Effector memory CD8-positive, alpha-beta T cell (primary cell): ENCODE measurements at places on chromosomes 7 and 10.

DNA sequence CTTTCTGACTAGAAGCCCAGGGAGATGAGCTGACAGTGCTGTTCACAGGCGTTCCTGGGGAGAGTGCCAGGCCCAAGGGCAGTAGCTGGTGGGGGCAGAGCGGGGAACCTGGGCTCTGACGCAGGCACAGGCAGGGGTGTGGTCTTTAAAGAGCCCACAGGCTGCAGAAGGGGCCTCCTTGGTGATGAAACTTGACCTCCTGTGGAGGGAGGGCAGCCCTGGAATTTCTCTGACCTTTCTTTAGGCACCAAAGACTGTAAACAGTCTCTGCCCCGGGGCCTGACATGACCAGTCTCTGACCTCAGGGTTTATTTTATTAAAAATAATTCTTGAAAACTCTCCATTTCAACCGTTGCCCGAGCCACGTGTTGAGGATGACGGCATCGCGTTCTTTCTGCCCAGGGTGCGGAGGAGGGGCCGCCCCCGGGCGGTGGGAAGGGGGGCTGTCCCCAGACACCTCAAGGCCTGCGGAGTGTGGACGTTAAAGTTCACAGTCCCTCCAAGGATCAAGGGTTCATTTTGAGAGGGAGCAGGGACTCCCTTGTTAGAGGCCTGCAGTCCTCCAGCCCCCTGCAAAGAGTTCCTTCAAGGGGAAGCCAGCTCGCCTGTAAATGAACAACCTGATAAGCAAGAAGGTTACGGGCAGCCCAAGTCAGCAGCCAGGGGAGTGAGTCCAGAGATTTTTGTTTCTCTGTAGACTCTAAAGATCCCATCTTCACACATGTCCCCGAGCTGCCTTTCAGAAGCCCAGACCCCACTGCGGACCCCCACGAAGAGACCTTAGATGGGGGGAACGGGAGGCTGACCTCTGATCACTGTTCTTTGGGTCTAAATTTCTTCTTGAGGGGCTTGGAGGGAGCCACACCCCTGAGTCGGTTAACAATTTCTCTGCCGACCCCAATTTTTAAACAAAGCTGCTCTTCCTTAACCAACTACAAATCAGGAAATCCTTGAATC is 128.9 kb downstream of the VIPR2 start:
- H3K27me3 ChIP-seq, result peaks cover 30% of the 10 kb centered on the region
- H3K27ac ChIP-seq, result no peak overlapping the region
- H3K36me3 ChIP-seq, result no peaks in the 10 kb centered on the region
- DNase-seq, result no peak
- no peak overlapping the region for H3K4me3 ChIP-seq
- peaks cover 3% of the 10 kb centered on the region for H3K4me1 ChIP-seq

DNA sequence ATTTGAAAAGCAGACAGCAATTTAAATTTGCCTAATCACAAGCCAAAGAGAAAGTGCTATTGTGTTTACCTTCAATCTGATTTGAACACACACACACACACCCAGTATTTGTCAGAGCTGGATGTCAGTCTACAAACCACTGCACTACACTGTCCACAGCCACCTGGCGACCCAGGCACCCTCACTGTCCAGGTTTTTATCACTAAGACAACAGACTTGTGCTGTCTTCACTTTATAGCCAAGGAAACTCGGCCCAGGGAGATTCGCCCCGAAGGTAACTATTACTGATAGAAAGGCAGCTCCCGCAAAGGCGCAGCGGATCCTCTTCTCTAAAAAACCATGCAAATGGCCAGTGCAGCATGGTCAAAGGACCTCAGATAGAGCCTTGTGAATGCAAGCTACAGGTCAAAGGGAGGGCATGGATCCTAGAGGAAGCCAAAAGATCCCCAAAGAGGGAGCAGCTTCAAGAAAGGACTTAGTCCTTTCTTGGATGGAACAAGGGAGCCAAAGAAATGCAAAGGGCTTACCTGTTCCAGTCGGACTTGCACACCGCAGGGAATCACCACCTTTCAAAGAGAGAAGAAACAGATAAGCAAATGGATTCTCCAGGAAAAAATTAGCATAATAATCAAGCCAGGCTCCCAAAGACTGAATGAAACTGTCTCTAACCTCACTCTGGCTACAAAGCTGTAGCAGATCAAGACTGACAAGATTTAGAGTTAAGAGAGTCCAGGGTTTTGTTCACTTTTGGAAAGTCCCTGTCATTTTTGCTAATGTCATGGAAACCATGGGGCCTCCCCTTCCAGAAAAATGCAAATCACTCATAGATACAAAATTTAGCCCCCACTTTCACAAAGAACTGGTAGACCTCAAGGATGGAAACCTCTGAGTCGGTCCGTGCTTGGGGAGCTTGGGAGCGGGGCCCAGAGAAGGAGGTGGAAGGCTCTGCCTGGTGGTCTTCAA is 101.1 kb downstream of the TNS3 start:
- no peaks in the 10 kb centered on the region for H3K4me1 ChIP-seq
- no peaks in the 10 kb centered on the region for H3K36me3 ChIP-seq
- H3K27me3 ChIP-seq, result peaks cover 4% of the 10 kb centered on the region
- no peak for DNase-seq

DNA sequence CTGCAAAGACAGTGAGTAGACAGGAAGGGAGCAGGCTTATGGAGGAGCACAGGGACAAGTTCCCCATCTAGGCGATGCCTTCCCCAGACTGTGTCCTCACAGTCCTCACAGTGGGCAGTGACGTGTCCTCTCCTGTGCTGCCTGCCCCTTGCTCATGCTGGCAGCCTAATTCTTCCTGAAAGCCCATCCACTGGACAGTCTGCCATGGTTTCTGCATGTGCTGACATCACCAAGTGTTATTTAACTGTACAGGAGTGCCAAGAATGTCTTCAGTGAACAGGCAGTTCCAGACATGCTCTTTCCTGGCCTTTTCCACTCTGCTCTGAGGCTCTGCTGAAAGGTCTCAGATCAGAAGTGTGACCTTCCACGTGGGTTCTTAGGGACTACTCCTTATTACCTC is 54.1 kb downstream of the ZNF248 start:
- H3K27me3 ChIP-seq, result no peaks in the 10 kb centered on the region
- no peaks in the 10 kb centered on the region for H3K36me3 ChIP-seq
- no peak for DNase-seq
- H3K4me1 ChIP-seq, result no peaks in the 10 kb centered on the region
- H3K4me3 ChIP-seq, result no peak overlapping the region
- H3K27ac ChIP-seq, result no peak overlapping the region

DNA sequence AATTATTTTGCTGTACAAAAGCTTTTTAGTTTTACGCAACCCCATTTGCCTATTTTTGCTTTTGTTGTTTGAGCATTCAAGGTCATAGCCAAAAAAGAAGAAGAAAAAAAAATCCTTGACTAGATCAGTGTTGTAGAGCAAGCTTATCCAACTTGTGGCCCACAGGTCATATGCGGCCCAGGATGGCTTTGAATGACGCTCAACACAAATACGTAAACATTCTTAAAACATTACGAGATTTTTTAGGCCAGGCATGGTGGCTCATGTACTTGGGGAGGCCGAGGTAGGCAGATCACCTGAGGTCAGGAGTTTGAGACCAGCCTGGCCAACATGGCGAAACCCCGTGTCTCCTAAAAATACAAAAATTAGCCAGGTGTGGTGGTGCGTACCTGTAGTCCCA is 8.1 kb upstream of the MALSU1 start:
- no peaks in the 10 kb centered on the region for H3K36me3 ChIP-seq
- H3K4me3 ChIP-seq, result no peak overlapping the region
- peaks cover 5% of the 10 kb centered on the region for H3K27me3 ChIP-seq
- H3K27ac ChIP-seq, result no peak overlapping the region

DNA sequence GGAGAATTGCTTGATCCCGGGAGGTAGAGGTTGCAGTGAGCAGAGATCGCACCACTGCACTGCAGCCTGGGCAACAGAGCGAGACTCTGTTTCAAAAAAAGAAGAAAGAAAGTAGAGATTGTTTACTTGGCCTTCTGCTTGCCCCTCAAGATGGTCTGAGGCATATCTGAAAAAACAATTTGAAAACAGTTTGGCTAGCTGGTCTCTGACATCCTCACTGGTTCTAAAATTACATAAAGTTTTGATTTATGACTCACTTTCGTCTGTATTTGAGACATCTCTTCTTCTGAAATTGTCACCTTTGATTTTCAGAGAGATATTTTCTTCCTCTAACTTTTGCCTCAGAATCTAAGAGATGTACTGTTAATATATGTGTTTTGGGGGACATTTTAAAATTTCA is 49.6 kb upstream of the HELLS start:
- H3K4me1 ChIP-seq, result no peaks in the 10 kb centered on the region
- H3K36me3 ChIP-seq, result peaks cover 3% of the 10 kb centered on the region
- H3K4me3 ChIP-seq, result no peak overlapping the region
- H3K27ac ChIP-seq, result no peak overlapping the region

- no peak for DNase-seq
- no peak overlapping the region for H3K27ac ChIP-seq
- peaks cover 16% of the 10 kb centered on the region for H3K36me3 ChIP-seq
- H3K4me1 ChIP-seq, result peaks cover 26% of the 10 kb centered on the region
- no peak overlapping the region for H3K4me3 ChIP-seq
- H3K27me3 ChIP-seq, result no peaks in the 10 kb centered on the region
Observed at GRCh38 chr7:77570330-77571011, 33.4 kb downstream of the PTPN12 start.

DNA sequence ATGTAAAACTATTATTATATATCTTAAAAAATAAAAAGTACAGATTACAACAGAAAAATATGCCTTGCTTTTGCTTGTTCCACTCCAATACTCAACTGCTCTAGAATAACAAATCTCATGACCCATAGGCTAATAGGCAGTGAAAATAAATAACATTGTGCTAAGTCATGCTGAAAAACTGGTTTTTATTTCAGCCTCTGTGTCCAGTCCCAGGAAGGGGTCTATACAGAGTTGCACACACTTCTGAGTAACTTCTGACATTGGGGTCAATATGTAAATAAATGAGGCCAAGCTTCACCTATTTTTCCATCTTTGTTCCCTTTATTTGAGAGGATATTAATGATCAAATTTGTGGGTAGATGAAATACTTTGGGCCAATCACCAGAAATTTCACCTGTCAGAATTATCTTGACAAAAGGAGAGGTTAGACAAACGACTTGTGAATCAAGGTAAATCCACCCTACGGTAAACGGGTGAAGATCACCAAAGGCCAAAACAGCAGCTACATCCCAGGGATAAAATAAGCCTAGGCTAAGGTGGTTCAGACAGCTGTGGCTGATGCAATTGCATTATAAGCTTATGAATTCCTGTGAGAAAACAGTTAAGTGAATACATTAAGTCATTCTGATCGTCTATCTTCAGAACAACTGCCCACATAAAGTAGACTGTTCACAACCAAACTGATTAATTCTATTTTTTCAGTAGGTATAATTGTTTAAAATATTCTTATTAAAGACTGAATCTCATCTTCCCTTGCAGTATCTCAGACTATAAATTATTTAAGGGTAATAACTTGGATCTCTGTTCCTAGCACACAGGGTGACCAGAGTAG is 87.5 kb downstream of the UBE2H start:
- peaks cover 15% of the 10 kb centered on the region for H3K36me3 ChIP-seq
- H3K4me1 ChIP-seq, result peaks cover 40% of the 10 kb centered on the region
- H3K27me3 ChIP-seq, result no peaks in the 10 kb centered on the region
- peak overlapping the region; percentile 76 for H3K27ac ChIP-seq
- H3K4me3 ChIP-seq, result peak overlapping the region; percentile 49
- no peak for DNase-seq

DNA sequence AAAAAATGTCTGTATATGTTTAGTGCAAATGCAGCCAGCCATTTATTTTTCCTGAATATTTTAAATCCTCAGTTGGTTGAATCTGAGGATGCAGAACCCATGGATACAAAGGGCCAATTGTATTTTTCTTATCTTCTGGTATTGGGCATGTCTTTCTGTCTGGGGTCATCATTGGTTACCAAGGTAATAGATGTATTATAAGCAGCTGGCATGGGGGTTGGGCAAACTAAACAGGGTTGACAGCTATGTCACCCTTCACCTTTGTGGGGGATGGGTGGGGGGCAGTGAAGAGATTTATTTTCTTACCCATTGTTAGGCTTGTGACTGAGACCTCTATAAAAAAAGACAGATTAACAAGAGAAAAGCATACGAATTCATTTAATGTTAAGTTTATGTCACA is 38.8 kb downstream of the CDHR3 start:
- H3K27me3 ChIP-seq, result peaks cover 14% of the 10 kb centered on the region
- no peak overlapping the region for H3K27ac ChIP-seq
- no peaks in the 10 kb centered on the region for H3K4me1 ChIP-seq
- no peak overlapping the region for H3K4me3 ChIP-seq
- H3K36me3 ChIP-seq, result no peaks in the 10 kb centered on the region
- DNase-seq, result no peak

GRCh38 chr7:113622796-113623195 is 296.0 kb downstream of the PPP1R3A start:
- H3K27me3 ChIP-seq, result no peaks in the 10 kb centered on the region
- H3K27ac ChIP-seq, result no peak overlapping the region
- no peak overlapping the region for H3K4me3 ChIP-seq
- H3K4me1 ChIP-seq, result no peaks in the 10 kb centered on the region

- no peaks in the 10 kb centered on the region for H3K36me3 ChIP-seq
- H3K27ac ChIP-seq, result no peak overlapping the region
- H3K27me3 ChIP-seq, result no peaks in the 10 kb centered on the region
- DNase-seq, result no peak
Observed at GRCh38 chr10:107072028-107072427, 92.5 kb downstream of the SORCS1 start.

DNA sequence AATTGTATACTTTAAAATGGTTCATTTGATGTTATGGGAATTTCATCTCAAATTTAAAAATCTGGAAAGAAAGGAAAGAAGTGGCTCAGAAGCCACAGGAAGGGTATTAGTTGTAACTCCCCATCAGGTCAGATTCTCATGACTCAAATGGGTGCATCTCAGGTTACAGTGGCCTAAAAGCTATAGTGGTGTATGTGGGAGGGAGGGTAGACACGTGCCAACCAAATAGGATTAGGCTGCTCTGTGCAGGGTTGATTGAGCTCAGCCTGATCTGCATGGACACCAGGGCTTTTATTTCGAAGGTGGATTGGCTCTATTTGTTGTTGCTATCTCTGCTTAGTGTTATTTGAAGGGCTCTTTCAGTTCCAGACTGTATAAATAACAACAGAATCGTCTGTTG is 121.5 kb upstream of the PRR15 start:
- no peak for DNase-seq
- H3K27me3 ChIP-seq, result no peaks in the 10 kb centered on the region

- H3K36me3 ChIP-seq, result no peaks in the 10 kb centered on the region
- peaks cover 3% of the 10 kb centered on the region for H3K4me1 ChIP-seq
- no peak overlapping the region for H3K27ac ChIP-seq
- H3K4me3 ChIP-seq, result no peak overlapping the region
- no peaks in the 10 kb centered on the region for H3K27me3 ChIP-seq
Observed at GRCh38 chr10:71345694-71346093, 26.6 kb downstream of the SLC29A3 start.

DNA sequence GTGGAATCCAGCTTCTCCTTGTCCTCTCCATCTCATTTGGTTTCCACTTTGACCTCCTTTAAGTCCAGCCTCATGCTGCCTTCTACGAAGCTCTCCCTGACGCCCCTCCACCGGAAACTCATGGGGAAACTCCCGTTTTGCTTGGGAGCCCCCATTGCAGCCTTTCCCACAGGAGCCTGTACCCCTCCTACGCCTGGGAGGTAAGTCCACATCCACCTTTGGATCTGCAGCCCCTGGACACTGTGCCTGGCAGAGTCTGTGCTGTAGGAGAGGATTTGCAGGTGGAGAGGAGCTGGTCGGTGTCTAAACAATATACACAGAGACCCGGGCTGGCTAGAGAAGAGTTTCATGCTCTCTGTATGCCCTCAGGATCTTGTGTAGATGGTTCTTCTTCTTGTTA is 296.1 kb downstream of the GLRX3 start:
- no peak for DNase-seq
- H3K4me1 ChIP-seq, result no peaks in the 10 kb centered on the region
- H3K4me3 ChIP-seq, result no peak overlapping the region
- peaks cover under 1% of the 10 kb centered on the region for H3K36me3 ChIP-seq

- H3K27ac ChIP-seq, result peak overlapping the region; percentile 100
- H3K27me3 ChIP-seq, result no peaks in the 10 kb centered on the region
- no peak overlapping the region for H3K4me3 ChIP-seq
- peaks cover 10% of the 10 kb centered on the region for H3K36me3 ChIP-seq
- H3K4me1 ChIP-seq, result peaks cover 31% of the 10 kb centered on the region
Observed at GRCh38 chr10:69048103-69048502, 39.8 kb upstream of the SRGN start.
